ENCODE measurements at places on chromosomes 6 and 20.

DNA sequence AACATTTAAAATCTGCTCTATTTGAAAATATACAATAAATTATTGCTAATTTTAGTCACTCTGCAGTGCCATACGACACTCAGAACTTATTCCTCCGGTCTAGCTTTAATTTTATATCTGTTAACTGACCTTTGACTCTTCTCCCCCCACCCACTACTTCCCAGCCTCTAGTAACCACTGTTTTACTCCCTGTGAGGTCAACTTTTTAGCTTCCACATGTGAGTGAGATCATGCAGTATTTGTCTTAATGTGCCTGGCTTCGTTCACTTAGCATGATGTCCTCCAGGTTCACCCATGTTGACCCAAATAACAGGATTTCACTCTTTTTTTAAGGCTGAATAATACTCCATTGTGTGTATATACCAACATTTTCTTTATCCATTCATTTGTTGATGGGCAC is 80.8 kb downstream of the RPP40 start:
- DNase-seq, result no peak

GRCh38 chr6:108570517-108570916 is 9.8 kb downstream of the FOXO3 start:
- no peak for DNase-seq

GRCh38 chr6:138682704-138683527 is 90.7 kb upstream of the CCDC28A start:
- no peak for DNase-seq

GRCh38 chr6:6878887-6879585 is 228.7 kb upstream of the RREB1 start:
- no peak for DNase-seq

- DNase-seq, result no peak
Observed at GRCh38 chr20:51127713-51128112, 104.8 kb upstream of the KCNG1 start.

GRCh38 chr6:134936931-134937330 is 13.0 kb downstream of the ALDH8A1 start:
- DNase-seq, result no peak

- DNase-seq, result no peak
Observed at GRCh38 chr6:44401138-44401537, 13.6 kb downstream of the CDC5L start.

GRCh38 chr6:78365473-78365872 is 501.9 kb upstream of the IRAK1BP1 start:
- no peak for DNase-seq

DNA sequence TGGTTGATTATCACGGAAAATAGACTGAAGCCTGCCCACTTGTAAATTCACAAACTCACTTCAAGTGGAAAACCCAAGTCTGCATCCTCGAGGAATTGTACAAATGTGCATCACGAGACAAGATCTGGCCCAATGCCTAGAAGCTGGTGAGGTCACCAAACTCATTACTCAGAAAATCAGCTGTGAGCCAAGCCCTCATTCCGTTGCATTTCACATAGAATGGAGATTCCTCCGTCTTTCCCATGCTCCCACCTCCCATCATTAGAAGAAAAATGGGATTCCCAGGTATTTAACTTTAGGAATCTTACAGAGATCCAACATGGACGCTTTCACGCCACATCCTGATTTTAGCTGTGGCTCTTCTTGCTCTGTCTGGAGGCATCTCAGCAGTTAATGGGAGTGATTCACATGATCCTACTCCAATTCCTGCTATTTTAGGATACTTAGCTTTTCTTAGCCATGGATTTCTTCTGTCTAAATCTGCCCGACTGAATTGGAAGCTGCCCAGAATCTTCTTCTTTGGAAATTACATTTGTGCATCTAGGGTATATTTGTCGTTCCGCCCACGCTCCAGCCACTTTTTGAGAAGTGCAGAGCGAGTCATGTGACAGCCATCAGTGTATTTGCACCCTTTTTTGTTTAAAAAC is 68.7 kb upstream of the STMND1 start:
- peak; percentile 38 for DNase-seq

DNA sequence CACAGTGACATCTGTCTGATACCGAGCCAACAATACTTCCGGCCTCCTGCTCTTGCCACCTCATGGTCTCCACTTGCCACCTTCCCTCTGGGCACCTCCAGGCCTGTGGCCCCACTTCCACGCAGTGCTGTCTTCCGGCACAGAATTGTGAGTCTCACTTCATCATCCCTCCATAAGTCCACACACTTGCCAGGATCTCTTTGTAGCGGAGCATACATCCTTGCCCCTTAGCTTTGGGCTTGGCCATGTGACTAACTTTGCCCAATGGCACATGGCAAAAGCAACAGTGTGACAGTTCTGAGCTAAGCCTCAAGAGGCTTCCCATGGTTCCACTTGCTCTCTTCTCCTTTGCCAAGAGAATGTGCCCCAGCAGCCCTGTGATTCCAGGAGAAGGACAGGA is 4.5 kb upstream of the C20orf202 start:
- no peak for DNase-seq

DNA sequence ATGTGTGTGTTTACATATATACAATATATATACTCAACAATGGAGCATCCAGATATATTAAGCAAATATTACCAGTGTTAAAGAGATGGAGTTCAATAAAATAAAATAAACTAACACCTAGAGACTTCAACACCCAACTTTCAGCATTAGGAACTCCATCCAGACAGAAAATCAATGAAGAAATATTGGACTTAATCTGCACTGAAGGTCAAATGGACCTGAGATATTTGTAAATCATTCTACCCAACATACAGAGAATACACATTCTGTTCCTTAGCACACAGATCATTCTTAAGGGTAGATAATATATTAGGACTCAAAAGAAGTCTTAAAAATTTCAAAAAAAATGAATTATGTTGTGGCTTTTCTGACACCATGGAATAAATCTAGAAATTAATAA is 832.3 kb upstream of the ADGRB3 start:
- no peak for DNase-seq

- DNase-seq, result peak; percentile 92
Observed at GRCh38 chr6:77457720-77458349, 5.5 kb downstream of the HTR1B start.

DNA sequence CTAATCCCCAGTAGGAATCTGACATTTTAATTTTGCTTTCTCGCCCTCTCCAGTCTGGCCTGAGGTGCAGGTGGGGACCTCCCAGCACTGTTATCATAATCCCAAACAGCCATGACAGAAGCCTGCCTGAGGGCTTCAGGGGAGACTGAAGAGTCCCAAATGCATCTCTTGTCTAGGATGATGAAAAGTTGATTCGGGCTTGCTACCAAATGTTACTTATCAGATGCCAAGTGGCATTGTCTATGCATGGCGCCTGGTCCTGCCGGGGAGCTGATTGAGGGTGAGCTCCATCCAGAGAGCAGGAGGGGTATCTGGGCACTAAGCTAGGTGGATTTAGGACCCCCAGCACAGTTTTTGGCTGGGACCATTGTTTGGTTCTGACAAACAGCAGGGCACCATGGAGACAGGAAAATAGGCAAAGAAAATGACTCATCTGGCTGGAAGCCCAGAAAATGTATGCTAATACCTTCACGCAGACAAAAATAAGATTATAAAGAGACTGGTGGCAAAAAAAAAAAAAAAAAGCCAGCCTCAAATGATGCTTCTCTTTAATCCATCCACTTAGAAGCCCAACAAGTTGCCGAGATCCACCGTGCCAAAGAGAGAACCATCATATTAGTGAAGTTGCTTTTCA is 513.7 kb upstream of the SULF2 start:
- DNase-seq, result no peak

DNA sequence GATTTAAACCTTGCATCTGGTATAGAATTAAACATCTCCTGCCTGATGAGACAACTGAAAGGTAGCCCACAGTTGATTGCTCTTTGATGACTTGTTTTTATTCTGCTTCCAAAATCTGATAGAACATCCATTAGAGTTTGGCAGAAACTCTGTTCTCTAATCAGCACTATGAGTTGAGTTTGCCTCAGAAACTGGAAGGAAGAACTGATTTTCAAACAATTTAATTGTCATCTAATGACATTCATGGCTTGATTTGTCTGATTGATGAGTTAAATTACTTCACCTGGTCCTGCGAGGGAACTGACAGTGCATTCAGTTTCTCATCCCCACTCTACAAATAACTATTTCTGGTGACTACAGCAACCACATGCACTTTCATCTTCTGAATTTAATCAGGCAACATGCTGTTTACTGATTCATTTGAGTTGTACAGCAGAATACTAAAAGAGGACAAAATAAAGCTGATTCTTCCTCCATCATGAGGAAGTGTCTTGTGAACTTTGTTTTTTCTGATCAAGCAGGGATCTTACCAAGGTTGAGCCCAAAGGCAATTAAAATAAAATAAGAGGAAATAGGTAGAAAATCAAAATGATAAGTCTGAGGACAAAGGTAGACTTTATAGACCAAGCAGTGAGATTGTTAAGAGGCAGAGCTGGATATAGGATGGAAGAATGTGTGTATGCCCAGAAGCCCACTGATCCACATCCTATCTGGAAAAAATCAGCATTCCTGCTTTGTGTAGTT is 15.7 kb upstream of the MRAP2 start:
- DNase-seq, result no peak

DNA sequence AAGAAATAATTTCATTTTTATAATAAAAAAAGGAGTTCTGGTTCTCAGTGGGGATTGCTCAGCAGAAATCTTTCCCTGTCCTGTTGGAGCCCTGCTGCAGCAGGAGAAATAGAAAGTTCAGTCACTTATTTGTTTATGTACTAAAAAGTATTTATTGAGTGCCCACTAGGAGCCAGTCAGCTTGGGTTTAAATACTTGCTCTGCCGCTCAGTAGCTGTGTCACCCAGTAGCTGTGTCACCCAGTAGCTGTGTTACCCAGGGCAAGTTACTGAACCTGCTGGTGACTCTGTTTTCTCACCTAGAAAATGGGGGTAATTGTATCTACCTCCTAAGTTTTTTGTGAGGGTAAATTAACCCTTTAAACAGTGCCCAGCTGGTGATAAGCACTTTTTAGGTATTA is 32.9 kb downstream of the FOXF2 start:
- DNase-seq, result no peak

DNA sequence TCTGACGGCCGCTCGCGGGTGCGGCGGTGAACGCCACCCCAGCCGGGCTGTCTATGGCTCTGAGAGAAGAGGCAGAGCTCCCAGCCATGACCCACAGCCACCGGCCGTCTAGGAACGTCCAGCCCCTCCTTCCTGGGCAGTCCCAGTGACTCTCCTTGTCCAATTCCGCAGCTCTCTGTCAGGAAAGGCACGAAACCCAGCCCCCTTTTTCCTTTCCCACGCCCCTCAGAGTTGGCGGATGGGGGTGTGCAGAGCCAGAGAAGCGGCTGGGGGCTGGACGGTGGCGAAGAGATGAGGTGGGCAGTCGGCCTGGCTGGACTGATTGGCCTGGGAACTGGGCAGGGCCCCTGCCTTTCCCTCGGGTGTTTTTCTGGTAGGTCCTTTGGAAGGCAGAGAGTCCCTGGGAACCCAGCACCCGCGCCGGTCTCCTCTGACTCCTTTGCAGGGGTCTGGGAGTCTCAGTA is 1.5 kb downstream of the EBF4 start:
- no peak for DNase-seq

- no peak for DNase-seq
Observed at GRCh38 chr20:38203981-38204357, 38.9 kb upstream of the TGM2 start.

DNA sequence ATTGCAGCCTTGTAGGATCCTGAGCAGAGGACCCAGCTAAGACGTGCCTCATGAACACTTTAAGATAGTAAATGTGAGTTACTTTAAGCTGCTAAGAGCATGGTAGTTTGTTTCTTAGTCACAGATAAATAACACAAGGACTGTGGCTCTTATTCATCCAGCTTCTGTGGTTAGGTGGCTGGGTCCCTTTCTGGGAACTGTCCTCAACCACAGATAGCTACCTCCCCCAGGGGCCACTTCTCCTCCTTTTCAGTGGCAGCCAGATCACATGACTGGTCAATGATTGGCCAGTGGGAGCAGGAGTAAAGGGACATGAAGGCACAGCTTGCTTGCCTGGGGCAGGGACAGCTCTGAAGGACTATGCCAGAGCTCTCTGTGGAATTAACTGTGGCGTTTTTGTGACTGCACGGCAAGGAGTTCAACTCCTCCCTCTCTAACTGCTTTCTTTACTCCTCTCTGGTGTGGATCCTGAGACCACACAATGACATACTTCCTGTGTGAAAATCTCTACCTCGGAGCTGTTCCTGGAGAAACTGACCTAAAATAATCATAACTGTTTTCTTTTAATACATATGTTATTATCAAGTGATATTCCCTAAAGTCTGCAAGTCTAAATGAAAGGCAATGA is 76.5 kb downstream of the NRN1 start:
- no peak for DNase-seq

Measured in ascending aorta (tissue), 2 donors.